ENCODE measurements at places on chromosomes 2 and 18.

DNA sequence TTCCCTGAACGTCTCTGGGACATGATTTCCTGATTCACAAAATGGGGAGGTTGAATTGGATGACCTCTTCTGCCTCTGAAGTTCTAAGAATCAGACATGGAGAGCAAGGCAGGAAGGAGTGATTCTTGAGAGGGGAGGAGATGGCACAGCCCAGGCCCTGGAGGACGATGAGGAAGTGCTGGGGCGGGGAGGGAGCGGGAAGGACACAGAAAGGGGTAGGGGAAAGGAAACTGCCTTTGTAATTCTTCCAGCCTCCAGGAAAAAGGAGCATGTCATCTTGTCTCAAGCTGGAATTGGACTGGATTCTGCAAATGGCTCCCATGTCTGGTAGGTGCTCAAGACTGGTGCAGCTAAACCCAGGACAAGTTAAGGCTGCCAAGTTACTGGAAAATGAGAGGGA is 97.0 kb upstream of the NCK2 start:
- no peak for DNase-seq

DNA sequence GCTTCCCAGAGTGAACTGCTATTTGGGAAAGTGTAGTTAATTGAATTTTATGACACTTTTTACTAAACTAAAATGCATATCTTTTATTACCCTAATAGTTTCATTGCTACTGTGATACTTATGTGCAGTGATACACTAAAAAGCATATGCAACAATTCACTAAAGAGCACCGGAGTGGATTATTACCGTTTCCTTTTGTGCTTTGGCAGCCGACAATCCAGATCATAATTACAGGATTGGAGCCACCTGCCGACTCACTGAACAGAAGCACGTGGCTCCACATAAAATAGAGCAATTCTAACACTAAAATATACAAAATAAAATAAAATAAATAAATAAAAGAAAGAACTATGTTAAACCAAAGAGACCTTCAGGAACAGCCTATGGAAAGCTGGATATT is 583.4 kb downstream of the NRXN1 start:
- no peak for DNase-seq

GRCh38 chr2:158969162-158969714 is 798 bp downstream of the TANC1 start:
- no peak for DNase-seq

GRCh38 chr2:28021898-28022297 is 131.4 kb downstream of the BABAM2 start:
- no peak for DNase-seq

DNA sequence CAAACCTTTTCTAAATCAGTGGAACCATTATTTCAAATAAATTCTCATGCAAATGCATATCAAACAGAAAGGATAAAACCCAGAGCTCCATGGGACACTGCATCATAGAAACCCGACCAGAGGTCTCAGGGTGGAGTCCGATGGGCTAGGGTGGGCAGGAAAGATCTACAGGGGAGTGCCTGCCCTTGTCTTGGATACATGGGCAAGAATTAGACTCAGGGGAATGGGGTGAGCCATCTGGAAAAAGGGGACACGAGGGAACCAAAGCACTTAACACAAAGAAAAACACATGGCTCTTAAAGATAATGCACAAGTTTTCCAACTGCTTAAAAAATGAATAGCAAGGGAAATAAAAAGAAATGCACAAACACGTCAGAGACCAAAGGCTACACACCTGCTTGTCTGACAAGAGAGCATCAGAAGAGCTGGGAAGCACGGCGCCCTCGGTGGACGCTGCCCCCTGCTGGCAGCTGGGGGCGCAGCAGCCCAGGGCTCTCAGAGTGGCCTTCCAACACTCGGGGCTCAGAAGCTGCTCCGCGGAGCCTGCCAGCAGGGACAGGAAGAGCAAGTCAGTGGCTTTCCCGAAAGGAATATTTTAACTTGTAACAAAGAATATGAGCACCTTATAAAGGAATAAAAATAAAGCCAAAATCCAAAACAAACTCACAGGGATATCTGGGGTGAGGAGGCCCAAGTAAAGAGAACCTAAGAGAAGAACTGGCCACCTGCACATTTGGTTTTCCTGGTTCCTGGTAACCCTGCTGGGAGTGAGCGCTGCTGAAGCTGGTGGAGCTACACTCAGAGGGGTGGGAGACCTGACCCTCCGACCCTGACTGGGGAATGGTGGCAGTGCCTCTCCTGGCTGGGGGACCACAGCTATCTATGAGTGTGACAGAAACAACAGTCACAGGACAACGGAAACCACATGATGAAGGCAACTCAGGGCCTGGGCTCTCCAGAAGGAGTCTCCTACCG is 54.5 kb downstream of the SIGLEC15 start:
- peak; percentile 80 for DNase-seq

- DNase-seq = no peak
Observed at GRCh38 chr2:135311268-135311667, 219.8 kb downstream of the ZRANB3 start.

- DNase-seq = no peak
Observed at GRCh38 chr2:98809878-98810587, 79.1 kb upstream of the MGAT4A start.

DNA sequence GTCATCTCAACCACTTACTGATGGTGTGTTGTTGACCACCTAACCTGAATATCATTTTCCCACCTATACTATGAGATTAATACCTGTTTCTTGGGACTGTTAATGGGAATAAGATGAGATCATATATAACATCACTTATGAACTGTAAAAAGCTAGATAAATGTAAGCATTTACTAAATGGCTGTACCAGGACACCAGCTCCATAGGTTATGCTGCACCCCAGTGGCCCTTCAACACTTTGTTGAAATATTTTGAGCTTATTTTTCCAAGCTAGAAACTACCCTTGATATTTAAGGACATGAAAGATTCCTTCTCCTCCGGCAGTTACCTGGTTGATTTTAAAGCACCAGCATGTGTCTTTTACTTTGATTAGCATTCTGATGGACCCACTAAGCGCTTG is 138.0 kb upstream of the CDCA7 start:
- DNase-seq = no peak

GRCh38 chr2:147917161-147917560 is 72.3 kb downstream of the ACVR2A start:
- DNase-seq = no peak

GRCh38 chr18:1464444-1465217 is 560.0 kb downstream of the ADCYAP1 start:
- DNase-seq = no peak

DNA sequence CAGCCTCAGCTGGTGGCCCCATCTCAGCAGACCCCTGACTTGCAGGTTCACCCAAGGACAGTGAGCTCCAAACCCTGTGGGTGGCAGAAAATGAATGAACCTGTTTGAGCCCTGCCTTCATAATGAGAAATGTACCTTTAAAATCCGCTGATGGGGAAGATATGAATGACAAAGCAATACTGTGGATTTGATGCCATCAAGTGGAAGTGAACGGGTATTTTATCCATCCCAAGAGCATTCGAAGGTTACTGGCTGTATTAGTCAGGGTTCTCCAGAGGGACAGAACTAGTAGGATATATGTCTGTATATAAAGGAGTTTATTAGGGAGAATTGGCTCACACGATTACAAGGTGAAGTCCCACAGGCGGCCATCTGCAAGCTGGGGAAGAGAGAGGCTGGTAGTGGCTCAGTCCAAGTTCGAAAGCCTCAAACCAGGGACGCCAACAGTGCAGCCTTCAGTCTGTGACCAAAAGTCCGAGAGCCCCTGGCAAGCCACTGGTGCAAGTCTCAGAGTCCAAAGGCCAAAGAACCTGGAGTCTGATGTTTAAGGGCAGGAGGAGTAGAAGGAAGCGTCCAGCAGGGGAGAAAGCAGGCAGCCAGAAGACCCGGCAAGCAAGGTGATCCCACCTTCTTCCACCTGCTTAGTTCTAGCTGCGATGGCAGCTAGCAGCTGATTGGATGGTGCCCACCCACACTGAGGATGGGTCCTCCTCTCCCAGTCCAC is 32.1 kb downstream of the TOGARAM2 start:
- no peak for DNase-seq

- DNase-seq = no peak
Observed at GRCh38 chr18:7945882-7946281, 378.8 kb downstream of the PTPRM start.

DNA sequence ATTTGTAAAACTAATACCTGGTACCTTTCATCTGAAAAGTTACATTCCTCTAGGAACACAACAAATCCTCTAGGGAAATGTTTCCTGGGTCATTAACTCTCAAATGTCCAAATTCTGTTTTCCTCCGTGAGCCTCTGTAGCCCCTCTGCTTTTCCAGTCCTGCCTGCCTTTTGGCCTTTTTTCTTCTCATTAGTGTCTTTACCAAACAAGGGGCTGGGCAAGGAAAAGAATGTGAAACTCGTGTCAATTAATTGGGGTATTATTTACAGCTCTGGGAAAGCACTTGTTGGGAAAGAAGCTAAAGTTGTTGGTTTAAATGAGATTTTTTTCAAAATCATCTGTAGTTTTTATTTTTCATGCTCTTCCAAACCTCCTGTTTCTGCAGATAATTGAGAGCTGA is 198.1 kb upstream of the NRP2 start:
- no peak for DNase-seq

- DNase-seq = no peak
Observed at GRCh38 chr2:33375054-33375453, 101.4 kb upstream of the RASGRP3 start.

- no peak for DNase-seq
Observed at GRCh38 chr2:118197011-118197675, 108.9 kb downstream of the INSIG2 start.

DNA sequence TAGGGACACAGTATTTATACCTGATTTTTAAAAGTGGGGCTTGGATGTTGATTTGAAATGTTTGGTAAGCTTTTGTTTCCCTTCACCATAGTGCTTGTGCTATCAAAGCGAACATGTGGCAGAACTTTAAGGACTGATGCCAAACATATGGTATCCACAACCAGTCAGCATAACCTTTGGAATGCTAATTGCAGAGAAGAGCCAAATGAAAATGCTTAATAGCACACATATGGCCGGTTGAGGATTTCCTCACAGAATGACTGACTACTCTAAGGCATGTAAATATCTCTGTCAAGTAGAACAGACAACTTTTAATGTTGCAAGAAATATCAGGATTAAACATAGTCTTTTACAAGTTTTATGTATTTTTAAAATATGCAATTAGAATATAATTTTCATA is 120.9 kb upstream of the COL3A1 start:
- no peak for DNase-seq
